ENCODE measurements at places on chromosomes 2 and 18.

GRCh38 chr2:238720232-238720672, 127.6 kb upstream of the TWIST2 start:
- DNase-seq = peak; percentile 100

DNA sequence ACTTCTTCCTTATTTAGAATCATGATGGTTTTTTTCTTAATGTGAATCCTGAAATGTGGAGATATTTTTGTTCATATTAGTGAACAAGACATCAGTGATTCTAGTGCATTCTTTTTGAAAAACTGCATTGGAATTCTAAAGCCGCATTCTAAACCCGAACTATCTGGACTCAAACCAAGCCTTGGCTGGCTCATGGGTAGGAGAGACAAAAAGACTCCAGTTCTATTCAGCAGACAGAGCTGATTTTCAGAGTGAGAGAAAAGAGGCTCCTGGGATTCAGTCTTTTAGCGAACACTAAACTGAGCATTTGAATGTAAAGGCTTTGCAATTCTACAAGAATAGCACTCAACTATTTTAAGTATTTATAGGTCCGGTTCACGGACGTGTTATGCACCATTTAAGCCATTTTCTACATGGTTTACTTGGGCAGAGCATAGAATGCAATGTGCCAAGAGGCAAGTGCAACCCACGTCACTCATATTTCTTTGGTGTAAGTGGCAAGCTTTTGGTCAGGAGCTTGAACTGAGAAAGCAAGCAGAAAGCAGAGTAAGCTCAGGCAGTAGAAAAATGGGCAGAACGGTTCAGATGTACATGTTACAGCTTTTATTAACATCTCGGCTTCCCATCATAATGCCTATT, 227.3 kb upstream of the RAB12 start:
- DNase-seq = no peak

GRCh38 chr18:9779630-9780029, 71.5 kb downstream of the RAB31 start:
- no peak for DNase-seq

GRCh38 chr2:12504443-12504842, 212.3 kb upstream of the TRIB2 start:
- DNase-seq = no peak

- DNase-seq = no peak
Observed at GRCh38 chr2:207584952-207585351, 40.2 kb downstream of the METTL21A start.

- no peak for DNase-seq
Observed at GRCh38 chr18:21604671-21605070, 4.2 kb upstream of the ESCO1 start.

DNA sequence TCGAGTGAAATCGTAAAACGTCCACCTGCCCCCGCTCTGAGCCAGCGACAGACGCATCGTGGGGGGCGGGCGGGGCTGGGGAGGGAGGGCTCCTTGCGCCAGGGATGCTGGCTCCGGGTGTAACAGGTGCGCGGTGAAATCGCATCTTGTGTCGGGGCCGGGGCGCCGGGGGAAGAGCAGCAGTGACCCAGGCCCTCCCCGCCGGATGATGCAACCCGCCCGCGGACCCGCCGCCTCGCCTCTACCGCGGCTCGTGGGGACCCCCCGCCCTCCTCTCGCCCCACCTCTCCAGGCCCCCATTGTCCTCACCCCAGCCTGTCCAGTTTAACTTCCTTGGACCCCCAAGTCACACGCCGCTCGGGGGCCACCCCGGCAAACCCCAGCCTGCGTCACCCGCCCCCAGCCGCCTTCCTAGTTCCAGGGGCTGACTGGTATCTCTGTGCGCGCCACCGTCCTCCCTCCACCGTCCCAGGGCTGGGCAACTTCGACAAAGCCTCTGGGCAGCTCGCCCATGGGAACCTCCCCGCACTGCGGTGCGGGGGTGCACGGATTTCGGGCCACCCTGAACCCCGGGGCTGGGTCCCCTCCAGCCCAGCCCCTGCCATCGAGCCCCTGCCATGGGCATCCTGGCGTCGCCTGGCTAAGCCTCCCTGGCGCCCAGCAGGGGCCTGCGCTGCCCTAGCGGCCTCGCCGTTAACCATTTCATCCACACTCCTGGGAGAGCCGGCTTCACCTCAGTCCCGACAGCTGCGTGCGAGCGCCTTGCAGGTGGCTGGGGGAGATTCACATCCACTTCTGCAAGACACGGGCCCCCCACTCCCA, 799 bp upstream of the KIF1A start:
- no peak for DNase-seq

- DNase-seq = no peak
Observed at GRCh38 chr2:192379736-192380135, 185.0 kb upstream of the TMEFF2 start.

DNA sequence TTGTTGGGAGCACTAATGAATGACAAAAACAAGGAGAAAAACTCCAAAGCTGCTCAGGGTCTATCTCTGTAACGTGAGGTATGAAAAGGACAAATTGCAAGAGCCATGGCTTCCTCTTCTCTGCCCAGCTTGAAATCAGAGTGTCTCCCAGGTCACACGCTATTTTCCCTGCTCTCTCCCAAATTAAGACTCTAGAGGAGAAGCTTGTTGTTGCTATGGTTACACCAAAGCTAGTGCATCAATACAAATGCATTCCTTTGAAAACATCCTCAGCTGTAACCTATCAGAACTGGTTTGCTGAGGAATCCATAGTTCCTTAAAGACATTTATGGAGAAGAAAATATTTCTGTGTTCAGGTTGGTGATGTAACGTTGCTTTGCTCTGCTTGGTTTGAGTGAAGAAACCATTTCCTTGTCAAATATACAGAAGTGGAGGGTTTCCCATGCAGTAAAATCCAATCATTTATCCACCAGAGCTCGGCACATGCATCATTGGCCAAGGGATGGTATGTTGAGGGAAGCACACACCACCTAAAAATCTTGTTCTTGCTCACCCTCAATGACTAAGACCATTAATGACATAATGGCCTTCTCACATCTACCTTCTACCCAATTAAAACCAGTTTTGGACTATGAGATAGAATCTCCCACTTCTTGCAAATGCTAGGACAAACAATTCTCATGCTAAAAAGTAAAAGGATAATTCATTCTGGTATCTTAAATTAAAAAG, 2135.6 kb upstream of the CELF4 start:
- DNase-seq = no peak

DNA sequence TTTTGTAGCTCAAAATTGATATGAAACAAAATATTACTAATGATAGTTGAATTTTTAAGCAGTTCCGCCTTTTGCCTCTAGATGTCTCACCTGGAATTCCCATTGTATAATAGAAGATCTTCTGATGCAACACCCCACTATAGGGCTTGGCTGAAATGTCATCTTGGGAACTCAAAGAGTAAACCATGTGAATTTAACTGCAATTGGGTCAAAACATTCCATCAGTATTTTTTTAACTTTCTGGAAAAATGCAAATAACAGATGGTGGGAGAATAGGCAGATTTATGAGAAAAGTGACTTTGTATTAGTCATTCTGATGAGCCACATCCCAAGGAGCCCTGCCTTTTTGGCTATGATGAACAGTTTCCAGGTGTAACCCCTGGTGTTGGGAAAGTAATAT, 489.9 kb downstream of the NYAP2 start:
- peak; percentile 82 for DNase-seq

GRCh38 chr2:212894026-212894425, 257.4 kb downstream of the IKZF2 start:
- no peak for DNase-seq

DNA sequence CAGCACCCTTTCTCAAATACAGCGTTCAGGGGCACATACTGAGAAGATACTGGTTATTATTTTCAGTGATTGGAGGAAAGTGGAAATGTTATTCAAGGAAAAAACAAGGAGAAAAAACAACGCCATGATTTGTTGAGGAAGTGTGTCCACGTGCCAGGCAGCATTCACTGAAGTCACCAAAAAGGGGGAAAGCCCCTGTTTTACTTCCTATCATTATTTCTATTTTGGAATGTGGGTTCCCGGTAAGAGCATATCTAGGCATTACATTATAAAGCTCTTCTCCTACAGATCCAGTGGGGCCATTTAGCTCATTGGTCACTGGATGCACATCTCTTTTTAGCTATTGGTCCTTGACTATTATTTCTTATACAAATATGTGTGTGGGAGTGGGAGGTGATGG, 518.7 kb downstream of the TXNL1 start:
- no peak for DNase-seq

GRCh38 chr2:57614988-57615387, 431.6 kb upstream of the VRK2 start:
- no peak for DNase-seq

DNA sequence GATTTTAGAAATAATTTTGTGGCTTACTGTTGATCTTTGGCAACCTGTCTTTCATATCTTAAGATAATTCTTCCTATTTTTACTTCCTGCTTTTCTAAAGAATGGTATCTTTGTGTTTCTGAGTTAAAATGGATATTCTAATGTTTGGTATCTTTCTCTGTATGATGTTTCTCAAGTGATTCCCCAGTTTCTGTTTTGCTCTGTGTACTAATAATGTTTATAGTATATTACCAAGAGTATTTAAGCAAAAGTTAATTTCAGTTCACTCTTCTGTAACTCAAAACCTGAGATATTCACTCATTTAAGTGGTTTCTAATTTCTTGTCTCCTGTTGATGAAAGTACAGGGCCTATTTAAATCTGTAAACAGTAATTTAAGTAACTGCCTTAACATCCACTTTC, 58.3 kb downstream of the CCDC150 start:
- DNase-seq = no peak

DNA sequence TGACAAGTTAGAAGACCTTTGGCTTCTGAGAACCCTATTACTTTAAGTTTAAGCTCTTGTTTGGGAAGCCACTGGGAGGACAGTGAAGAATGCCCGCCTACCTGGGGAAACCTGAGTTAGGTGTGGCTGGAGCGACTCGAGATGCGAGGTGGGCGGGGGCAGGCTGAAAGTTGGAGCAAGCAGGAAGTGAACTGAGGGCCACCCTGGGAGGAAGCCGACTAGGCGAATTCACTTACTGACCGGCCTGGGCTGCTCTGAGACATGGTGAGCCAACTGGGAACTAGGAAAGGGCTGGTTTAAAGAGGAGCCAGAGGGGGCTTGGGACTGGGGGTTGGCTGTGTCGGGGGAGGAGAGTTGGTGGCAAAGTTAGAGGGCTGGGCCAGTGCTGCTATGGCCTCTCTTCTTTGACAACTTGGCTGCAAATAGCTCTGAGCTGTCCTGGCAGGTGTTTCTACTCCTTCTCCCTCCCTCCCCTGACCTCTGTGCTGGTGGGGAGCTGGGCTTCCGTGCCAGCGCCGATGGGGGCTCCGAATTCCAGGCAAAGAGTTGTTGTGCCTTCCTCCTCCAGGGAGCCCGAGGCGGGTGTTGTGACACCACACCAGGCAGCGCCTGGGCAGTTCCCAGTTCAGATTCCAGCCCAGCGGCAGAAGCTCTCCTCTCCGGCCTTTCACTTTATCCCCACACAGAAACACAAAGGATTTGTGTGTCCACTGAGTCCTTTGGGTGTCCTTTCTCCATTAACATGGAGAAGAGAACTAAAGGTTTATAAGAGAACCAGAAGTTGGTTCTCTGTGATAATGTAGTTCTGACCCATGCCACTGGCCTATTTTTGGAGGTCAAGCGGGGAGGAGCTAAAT, at the start of gene VAMP8:
TSS of gene VAMP8 (plus strand) at position 201 of the 857 bp plus-strand sequence. CDS start at position 262, 61 bp downstream.
- no peak for DNase-seq

DNA sequence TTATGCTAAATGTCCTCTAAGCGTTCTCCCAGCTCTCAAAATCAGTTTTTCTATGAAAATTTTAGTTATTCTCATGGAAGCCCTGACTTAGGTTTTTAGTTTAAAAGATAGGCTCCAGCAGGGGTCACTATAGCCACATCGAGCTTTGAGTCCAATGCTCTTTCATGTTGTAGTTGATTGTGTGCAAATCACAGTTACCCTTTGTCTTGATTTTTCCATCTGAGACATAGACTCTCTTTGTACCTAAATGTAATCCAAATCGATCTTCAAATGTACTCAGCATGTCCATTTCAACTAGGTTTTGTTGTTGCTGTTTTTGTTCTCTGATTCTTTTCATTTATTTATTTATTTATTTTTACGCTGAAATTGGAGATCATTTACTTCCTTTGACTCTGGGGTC, 26.4 kb upstream of the MSTN start:
- DNase-seq = peak; percentile 39

- DNase-seq = no peak
Observed at GRCh38 chr2:177543007-177543760, 150.6 kb downstream of the AGPS start.

GRCh38 chr2:108586631-108587030, 52.4 kb downstream of the LIMS1 start:
- DNase-seq = no peak

GRCh38 chr18:62625019-62625418, 90.3 kb upstream of the PHLPP1 start:
- no peak for DNase-seq

DNA sequence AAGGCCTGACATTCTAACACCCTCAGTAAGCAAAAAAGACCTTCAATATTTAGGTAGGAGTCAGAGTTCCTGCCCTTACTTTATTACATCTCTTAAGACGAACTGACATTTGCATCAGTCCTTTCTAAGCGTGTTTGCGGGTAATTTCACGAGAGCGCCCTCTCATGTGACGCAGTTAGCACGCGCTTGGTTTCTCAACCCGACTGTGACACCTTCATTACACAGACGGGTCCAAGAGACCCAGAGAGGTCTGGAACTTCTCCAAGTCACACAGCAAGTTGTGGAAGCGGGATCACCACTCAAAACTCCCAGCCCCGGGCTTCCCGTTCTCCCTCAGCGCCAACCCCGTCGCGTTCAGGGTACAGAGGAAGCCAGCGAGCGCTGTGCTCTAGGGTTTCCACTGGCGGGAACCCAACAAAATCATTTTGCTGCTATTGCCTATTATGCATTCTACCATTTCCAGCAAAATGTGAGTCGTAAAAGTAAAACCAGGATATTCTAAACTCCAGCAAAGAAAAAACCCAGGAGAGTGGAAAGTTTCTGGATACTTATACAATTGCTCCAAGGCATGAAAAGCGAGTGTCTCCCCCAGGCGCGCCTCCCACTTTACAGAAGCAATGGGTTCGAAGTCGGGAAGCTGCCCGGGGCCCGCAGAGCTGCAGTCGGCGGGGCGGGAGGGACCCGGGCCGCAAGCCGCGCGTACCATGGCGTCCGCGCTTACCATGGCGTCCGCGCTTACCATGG, 601 bp downstream of the ENOSF1 start:
- DNase-seq = peak; percentile 68

- DNase-seq = no peak
Observed at GRCh38 chr2:8857709-8858108, 20.3 kb upstream of the KIDINS220 start.

- DNase-seq = peak; percentile 95
Observed at GRCh38 chr2:65436169-65436823, 3.9 kb upstream of the SPRED2 start.

DNA sequence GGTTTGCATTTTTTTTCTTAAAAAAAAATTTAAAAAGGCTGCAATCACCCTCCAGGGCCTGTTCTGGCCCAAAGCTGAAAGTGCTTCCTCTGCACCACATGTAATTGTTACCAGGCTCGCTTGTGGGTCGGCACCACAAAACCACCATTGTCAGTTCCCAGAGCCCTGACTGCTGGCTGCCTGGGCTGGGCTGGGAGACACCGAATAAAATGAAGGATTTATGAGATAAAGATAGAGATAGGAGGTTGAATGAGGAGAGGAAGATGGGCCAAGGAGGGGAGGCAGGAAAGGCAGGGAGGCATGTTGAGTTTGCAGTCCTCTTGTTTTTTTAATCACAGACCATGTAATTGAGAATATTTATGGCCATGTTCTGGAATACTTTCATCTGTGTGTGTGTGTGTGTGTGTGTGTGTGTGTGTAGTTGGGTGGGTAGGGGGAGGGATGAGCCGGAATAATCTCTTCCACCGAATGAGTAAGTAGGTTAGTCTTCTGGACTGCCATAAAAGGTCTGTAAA, 14.7 kb downstream of the NRP2 start:
- no peak for DNase-seq

- DNase-seq = no peak
Observed at GRCh38 chr2:181319286-181319685, 137.9 kb upstream of the ITGA4 start.

- DNase-seq = no peak
Observed at GRCh38 chr2:112605926-112606325, 21.5 kb downstream of the CHCHD5 start.

Measured in foreskin keratinocyte (primary cell).